ENCODE measurements at places on chromosomes 2 and 18.

DNA sequence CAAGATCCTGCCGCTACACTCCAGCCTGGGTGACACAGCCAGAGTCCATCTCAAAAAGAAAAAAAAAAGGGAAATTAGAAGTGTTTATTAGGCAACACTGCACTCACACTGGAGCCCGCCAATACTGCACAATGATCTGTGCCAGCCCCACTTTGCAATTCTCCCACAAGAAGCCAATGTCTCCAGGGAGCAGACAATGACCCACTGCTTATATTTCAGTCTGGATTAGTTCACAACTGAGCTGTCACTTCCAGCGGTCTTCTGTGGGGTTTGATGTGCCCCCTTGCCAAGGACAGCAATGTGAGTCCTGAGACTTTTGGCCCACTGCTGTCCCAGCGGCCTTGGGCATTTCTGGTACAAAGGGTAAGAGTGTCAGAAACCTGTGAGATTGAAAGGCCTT lies 85.6 kb upstream of the PPM1B start:
- DNase-seq = no peak

DNA sequence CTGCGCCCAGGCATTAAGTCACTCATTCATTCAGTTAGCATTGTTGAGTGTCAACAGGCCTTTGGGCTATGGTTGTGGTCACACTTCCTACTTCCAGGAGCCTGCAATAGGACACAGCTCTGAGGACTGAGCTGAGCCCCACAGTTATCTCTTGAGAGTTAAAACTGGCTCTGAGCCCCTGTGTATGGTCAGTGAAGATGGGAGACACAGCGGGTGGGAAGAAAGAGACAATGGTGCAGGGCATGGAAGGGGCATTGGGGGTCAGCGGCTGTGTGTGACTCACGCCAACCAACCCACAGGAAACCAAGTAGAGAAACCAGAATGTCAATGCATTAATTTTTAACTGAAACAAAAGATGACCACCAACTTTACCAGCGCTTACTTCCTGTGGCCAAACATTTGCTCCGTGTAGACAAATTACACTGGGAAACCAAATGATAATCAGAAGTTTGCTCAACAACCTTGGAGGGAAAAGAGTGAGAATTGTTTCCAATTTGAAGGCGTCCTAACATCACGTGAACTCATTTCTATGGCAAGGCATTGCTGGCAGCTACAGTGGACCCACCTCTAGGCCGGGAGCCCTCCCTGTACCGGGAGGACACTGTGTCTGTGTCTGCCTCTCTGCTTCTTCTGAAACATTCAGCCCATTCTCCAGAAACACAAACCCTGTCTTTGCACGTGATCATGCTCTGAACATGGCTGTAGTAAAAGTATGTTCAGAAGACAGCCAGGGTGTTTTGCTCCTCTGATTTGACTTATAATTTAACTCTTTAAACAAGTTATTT lies 212.0 kb upstream of the ID2 start:
- DNase-seq = no peak

- no peak for DNase-seq
Measured at GRCh38 chr2:233556881-233557736, 9.5 kb downstream of the USP40 start.

GRCh38 chr2:165582409-165582808 lies 112.9 kb downstream of the CSRNP3 start:
- DNase-seq = no peak

All from neural crest cell (in vitro differentiated cells).